Uterus (tissue), 4 donors: ENCODE measurements at places on chromosomes 7 and 10. TPM values are rescaled to one million over a fixed set of nuclear protein-coding genes. Genes with fewer than 3 reads are reported as not detected.

DDC gene
- not detected for total RNA-seq

WEE2 gene
- not detected for total RNA-seq

MMP21 gene
- 0.21 TPM for total RNA-seq

LGI1 gene
- not detected for total RNA-seq

NPFFR1 gene
- not detected for total RNA-seq

PLAC9 gene
- total RNA-seq: 91.7 TPM

SPDYE6 gene
- total RNA-seq: not detected

FRMD4A gene
- 34.1 TPM for total RNA-seq

PTF1A gene
- total RNA-seq: not detected

EPO gene
- total RNA-seq: not detected

PIK3CG gene
- 11.8 TPM for total RNA-seq

MYOZ1 gene
- total RNA-seq: 1.6 TPM

TMEM236 gene
- total RNA-seq: 1.2 TPM

ATOH7 gene
- not detected for total RNA-seq

CLRN3 gene
- not detected for total RNA-seq

ASB10 gene
- total RNA-seq: not detected

MOGAT3 gene
- total RNA-seq: not detected

HTR5A gene
- not detected for total RNA-seq

CALML5 gene
- total RNA-seq: not detected

NUTM2E gene
- not detected for total RNA-seq

TMEM196 gene
- total RNA-seq: not detected

GDF2 gene
- total RNA-seq: not detected

NCF1 gene
- total RNA-seq: 0.55 TPM

TEX47 gene
- not detected for total RNA-seq

PTPRN2 gene
- 2.8 TPM for total RNA-seq

CLCN1 gene
- total RNA-seq: not detected
